ENCODE measurements at places on chromosomes 5 and 9.

DNA sequence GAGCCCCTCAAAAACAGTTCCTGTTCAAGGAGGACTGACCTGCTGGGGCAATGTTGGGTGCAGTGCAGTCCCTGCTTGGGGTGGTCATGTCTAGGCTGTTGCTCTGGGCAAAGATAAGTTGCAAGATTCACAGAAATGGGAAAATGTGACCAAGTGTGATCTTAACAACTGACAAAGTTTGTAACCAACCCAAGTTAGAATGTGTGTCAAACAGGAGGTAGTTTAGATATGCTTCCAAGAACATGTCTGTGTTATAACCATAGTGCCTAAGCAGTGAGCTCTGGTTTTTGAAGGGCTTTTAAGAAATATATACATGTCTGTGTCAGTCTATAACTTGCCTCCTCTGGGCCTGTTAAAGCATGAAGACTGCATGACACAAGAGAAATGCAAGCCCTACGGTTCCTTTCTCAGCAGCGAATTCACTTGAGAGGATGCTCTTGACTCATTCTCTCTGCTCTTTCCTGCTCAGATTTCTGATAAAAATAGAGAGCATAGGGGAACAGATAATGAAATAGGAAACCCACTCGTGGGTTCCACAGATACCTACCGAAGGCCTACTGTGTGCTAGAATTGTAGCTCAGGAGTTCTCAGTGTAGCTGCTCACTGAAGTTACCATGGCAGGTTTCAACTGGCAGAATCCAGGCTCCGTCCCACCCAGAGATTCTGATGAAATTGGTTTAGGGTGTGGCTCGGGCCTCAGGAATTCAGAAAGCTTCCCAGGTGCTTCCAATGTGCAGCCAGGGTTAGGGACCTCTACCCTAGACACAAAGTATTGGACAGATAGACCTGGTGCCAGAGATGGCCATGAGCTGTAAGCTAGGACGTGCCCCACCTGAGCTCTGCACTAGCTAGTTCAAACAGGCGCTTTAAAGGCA, 52.4 kb downstream of the ARHGEF37 start:
- DNase-seq: no peak

GRCh38 chr5:102720969-102721368, 34.1 kb upstream of the PAM start:
- no peak for DNase-seq

DNA sequence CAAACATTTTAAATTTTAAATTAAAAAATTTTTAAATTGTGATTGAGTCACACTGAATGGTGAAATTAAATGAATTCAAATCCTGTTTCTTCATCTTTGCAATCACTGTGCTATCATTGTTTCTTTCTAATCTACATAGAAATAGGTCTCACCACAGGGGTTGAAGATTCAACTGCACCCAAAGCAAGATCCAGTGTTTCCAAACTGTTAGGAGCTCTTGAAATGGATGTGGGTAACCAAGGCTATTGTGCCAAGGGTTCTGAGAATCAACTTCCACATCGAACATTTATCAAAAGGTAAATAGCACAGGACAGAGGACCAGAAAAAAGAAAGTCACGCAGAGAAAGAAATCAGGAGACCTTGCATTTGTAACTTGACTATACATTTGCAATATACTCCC, 172.6 kb upstream of the RASEF start:
- DNase-seq: no peak

DNA sequence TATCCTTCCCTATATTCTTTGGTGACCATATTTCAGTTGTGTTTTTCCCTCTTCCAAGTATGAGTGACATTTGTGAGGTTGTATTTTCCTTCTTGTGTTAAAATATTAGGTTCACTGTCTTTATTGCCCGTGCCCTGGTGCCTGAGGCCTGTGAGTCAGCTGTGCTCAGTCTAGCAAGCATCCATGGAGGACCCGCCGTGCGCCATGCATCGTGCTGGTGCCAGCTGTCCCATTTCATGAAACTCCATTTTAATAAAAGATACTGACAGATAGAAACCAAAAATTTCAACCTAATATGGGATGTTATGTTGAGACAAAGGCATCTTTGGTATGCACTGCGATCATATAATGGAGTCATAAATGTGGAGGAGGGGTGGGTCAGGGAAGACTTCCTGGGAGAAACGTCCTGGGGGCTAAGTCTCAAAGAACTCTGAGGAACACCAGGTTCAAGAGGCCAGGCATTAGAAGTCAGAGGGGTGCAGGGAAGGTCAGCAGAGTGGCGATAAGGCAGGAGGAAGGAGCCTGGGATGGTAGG, 34.0 kb upstream of the FGF1 start:
- DNase-seq: no peak

DNA sequence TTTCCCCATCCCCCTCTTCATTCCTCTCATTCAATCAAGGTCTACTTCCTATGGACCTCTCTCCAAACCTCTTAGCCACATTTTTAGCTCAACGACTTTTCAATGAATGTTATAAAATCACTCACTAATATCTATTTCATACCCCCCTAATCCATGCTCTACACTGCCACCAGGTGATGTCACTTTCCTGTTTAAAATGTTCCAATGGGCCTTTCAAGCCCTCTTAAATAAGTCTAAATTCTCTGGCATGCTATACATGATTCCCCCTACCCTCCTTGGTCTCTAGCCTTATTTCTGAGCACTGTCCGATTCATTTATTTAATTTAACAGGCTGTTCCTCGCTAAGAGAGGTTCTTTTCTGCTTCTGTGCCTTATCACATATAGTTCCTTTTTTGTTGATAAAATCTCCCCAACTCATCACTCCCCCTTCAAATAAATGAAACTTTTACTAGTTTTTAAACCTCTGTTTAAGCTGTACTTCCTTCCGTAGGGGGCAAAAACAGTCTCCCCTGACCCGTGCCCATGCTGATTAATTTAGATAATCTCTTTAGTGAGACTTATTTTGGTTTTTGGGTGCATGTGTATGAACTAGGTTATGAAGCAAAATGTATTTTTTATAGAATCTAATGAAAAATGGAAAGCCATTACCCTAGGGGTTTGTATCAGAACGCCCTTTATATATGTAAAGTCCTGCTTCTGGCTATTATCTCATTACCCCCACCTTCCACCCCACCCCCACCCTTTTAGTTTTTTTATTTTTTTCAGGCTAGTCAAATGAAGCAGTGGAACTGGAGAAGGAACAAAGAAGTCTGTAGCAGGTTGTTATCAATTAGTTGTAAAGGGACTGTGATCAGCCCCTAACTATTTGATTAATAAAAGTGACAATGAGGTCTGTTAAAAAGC, 9.0 kb downstream of the ABHD17B start:
- no peak for DNase-seq

- no peak for DNase-seq
Observed at GRCh38 chr5:56147106-56147505, 86.0 kb downstream of the ANKRD55 start.

DNA sequence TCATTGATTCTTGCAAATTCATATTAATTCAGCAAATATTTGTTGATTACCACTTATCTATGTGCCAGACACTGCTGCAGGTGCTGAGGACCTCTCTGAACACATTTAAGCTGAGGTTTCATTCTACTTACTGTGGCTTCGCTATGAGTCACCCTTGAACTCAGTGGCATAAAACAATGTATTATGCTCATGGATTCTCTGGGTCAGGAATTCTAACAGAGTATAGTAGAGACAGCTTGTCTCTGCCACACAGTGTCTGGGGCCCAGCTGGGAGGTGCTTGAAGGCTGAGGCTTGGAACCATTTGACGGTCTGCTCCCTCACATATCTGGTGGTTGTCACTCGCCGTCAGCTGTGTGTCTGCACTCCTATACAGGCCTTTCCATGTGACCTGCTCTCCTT, 124.3 kb upstream of the NR3C1 start:
- DNase-seq: no peak

DNA sequence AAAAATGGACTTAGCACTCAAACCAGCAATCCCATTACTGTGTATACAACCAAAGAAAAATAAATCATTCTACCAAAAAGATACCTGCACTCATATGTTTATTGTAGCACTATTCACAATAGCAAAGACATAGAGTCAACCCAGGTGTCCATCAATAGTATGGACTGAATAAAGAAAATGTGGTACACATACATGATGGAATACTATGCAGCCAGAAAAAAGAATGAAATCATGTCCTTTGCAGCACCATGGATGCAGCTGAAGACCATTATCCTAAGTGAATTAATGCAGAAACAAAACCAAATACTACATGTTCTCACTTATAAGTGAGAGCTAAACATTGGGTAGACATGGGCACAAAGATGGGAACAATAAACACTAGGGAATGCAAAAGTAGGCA, 236.8 kb upstream of the POU5F2 start:
- no peak for DNase-seq

Data from activated CD8-positive, alpha-beta memory T cell treated with anti-CD3 and anti-CD28 coated beads for 1 hour (primary cell).